ENCODE measurements at places on chromosomes 4 and X. TPM values are rescaled to one million over a fixed set of nuclear protein-coding genes. Genes with fewer than 3 reads are reported as not detected.

- no peak for DNase-seq
Observed at GRCh38 chrX:151402719-151403390, 5.8 kb downstream of the VMA21 start.

- DNase-seq, result peak; percentile 8
Observed at GRCh38 chr4:124970011-124970410, 257.5 kb upstream of the ANKRD50 start.

SCML2 gene
- 4.1 TPM for total RNA-seq

GRCh38 chr4:76197031-76197743, 16.4 kb downstream of the SCARB2 start:
- DNase-seq, result peak; percentile 76

DNA sequence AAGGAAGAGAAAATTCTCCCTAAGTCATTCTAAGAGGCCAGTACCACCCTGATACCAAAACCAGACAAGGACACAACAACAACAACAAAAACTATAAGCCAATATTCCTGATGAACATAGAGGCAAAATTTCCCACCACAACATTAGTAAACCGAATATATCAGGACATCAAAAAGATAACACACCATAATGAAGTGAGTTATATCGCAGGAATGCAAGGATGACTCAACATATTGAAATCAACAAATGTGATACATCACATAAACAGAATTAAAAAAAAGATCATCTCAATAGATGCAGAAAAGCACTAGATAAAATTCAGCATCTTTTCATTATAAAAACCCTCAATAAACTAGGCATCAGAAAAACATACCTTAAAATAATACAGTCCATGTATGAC, 1844.4 kb upstream of the PCDH10 start:
- no peak for DNase-seq

DNA sequence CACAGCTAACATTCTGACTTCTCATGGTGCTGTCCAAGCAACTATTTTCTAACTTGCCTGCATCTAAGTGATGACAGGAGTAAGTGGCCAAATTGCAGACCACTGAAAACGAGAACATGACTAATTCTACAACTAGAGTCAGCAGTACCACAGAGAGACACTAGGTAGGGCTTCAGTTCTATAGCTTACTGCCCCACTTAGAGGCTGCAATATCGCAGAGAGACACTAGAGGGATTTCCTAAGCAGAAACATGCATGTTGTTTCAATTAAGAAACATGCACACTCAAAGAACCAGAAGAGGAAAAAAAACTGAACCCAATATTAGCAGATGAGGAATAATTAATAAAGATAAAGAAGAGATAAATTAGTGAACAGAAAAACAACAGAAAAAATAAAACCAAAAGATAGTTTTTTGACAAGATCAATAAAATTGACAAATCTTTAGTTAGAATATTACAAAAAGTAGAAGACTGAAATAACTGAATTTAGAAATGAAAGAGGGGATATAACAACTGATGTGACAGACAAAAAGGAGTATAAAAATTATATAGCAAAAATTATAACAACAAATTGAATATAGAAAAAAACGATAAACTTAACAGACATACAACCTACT, 100.8 kb downstream of the SPIN4 start:
- DNase-seq, result peak; percentile 78

DNA sequence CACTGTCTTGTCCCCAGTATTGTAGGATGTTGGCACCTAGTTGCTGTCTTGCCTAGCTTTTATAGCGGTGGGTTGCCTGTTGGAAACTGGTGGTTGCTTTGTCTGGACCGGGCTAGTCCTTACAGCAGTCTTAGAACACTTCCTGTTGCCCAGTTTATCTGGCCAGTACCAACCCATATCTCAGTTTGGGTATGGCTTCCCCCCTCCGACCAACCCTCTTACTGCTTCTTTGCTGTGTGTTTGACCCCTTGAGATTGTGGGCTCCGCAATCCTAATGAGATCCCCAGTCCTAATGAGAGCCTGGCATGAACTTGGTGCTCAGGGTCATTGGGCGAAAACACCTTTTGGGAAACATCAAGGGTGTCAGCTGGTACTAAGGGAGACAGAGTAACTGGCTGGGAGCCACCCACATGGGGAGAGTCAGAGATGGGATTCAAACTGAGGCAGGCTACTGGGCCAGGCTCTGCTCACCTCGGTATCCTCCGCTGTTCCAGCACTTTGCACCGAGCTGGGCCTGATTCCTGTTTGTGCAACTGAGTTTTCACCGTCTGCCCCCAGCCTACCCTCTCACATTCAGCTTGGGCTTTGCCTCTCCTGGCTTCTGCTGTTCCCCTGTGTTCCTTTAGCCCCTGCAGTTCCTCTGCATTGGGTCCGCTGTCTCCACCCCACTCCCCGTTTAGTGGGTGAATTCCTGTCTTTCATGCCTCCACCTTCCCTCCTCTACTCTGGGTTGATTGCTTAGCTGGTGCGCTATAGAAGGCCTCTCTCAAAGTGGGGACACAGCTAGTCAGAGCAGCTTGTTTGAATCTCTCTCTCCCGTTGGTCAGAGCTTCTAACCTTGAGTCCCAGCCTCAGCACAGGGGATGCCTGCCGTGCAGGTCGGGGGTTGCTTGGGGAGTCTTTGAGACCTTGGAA, 1.6 kb downstream of the TBC1D14 start:
- DNase-seq, result no peak

DNA sequence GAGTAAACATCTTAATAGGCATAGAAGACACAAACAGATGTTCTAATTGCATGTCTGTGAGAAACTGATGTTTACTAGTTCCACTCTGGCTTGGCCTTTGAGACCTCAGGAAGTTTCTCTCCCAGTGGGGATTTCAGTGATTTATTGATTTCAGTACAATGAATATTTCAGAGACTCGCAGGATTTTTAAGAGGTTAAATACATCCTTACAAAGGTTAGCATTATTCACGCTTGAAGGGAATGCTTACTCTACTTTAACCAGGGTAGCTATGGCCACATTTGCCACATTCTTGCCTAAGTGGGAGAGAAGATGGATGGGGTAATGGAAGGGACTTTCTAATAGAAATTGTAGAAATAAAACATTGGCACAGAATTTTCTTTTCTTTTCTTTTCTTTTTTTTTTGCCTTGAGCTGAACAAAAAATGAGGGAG, 480.1 kb downstream of the SPRY1 start:
- peak; percentile 43 for DNase-seq

DNA sequence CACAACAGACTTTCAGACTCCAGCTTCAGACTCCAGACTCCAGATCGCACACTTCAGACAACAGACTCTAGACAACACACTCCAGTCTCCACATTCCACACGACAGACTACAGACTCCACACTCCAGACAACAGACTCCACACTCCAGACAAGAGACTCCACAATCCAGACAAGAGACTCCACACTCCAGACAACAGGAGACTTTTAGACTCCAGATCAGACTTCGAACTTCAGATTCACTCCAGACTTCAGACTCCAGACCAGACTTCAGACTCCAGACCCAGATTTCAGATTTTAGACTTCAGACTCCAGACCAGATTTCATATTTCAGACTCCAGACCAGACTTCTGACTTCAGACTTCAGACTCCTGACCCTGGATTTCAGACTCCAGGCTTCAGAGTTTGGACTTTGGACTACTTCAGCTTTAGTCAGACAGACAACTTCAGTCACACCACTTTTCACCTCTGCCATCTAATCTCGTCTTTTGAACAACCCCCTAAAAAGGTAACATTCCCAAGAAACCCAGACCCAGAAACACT, 29.0 kb upstream of the TLR2 start:
- no peak for DNase-seq

PPP2R2C gene
- 0.10 TPM for total RNA-seq

SPANXA2 gene
- 75.6 TPM for total RNA-seq

DNA sequence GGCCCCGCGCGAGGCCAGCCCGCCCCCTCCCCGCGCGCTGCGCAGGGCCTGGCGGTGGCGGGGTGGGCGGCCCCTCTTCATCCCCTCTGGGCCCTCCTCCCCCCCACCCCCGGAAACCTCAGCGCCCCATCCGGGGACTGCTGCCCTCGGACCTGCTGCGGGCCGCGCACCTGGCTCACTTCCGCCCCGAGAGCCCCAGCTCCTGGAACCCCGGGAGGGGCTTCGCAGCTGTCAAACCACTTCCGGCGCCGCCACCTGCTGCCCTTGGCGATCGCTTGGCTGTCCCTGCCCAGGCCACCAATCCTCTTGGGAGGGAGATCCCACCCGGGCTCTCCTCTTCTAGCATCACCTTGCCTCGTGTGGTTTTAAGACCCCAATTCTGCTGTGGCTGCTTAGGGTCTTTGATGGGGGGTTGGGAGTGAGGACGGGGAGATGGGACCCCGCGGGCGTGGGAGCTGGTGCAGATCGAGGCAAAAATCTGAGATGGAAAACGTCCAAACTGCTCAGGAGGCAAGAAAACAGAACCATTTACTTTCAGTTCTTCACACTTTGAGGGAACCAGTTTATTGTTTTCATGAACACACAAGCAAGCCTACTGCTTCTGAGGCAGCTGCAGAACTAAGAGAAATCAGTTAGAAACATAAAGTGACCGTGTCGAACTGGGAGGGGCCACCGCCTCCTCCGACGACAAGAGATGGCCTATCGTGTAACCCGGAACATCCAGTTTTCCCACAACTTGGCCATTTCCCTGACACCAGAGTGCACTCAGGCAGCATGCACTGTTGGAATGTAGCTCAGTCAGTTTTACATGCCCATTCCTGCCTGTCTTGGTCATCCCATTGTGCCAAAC, 754 bp downstream of the MTMR1 start:
- DNase-seq, result peak; percentile 73

GRCh38 chrX:25004485-25005032, 11.2 kb downstream of the ARX start:
- DNase-seq, result no peak

DNA sequence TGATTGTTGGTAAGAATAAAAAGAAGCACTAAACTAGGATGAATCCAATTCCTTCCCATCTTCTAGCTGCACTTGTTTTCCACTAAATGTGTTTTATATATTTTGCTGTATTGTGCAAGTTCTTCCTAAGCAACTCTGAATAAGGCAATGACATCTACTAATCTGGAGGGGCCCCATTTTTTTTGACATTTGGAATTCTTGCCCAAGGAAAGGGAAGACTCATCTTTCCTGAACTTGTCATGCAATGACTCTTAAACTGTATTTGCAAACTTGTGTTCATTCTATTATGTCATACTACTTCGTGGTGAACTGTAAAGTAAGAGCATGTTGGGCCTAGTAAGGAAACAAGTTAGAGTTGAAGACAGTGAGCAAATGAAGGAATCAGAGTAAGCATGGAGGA, 45.9 kb downstream of the FREM3 start:
- no peak for DNase-seq
